HCT116 (cell line): ENCODE measurements at places on chromosomes 13 and 19.
A peak's percentile ranks its signal among the peaks of the same experiment; 100 is the strongest.

GRCh38 chr19:42547929-42548328 is 19.6 kb upstream of the CEACAM1 start:
- DNase-seq: no peak

GRCh38 chr19:33752018-33752800 is 44.5 kb upstream of the KCTD15 start:
- DNase-seq: no peak

GRCh38 chr13:98785405-98785804 is 32.9 kb upstream of the SLC15A1 start:
- DNase-seq: no peak

DNA sequence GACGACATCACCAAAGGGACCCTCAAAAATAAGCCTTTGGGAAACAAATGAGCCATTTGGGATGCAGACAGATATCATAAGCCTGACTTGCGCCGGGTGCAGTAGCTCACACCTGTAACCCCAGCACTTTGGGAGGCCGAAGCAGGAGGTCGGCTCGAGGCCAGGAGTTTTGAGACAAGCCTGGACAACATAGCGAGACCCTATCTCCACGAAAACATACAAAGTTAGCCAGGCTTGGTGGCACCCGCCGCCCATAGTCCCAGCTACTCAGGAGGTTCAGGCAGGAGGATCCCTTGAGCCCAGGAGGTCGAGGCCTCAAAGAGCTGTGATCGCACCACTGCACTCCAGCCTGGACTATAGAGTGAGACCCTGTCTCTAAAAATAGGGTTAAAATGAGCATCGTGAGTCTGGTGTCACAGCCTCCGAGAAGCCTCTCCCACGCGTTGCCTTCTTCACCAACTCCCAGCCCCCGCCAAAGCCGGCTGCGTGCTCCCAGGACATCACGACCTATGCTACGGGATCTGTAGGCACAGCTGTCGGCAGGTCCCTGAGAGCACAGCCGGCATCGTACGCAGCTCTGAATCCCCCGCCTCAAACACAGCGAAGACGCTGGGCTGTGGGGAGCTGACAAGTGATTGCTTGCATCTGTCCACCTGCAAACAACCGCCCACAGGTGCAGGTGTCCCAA is 1.6 kb downstream of the REXO1 start:
- no peak for DNase-seq

GRCh38 chr13:20825477-20825875 is 51.7 kb upstream of the EEF1AKMT1 start:
- no peak for DNase-seq

DNA sequence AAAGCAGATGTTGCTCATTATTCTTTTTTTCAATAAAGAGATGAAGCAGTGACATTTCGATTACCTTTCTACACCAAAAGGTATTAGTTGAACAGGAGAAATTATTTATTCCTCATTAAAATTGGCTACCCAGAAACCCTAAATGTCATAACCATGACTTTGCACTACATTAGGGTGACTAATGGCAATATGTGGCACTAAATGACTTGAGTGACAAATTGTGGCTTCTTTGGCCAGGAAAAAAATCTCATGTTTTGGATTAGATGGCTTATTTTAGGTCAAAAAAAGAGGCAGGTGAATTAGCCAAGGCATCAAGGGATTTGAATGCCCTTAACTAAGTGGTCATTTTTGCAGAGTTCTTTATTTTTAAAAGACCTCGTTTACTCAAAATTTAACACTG is 353.9 kb downstream of the NDFIP2 start:
- no peak for DNase-seq

GRCh38 chr13:20219577-20219976 is 12.5 kb downstream of the GJB6 start:
- DNase-seq: no peak

- peak; percentile 38 for DNase-seq
Measured at GRCh38 chr13:35157143-35157755, 215.2 kb downstream of the NBEA start.

DNA sequence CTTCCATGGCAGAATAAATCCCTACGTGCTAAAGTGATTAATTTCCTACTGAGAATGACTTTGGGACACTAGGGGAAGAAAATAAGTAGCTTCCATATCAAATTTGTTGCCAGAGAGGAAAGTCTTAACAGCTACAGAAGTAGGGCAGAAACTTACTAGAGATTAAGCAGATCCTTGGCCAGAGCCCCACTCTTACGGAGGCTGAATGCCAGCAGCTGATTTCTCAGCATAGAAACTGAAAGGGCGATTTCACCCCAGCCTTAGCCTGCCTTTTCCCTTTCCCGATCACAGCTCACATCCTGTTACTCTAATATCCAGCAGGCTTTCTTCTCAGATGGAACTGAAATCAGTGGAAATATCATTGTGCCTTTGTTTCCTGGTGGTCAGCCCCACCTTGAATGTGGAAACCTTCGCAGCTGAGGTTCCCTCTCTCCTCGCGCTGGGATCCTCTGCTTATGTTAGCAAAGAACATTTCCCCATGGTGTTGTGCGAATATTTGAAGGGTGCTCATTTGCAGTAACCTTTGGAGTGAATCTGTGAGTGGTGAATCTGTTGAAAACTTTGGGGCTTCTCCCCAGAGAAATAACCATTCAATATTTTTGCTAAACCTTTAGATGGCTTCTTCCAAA is 8.4 kb downstream of the FAM124A start:
- DNase-seq: no peak

DNA sequence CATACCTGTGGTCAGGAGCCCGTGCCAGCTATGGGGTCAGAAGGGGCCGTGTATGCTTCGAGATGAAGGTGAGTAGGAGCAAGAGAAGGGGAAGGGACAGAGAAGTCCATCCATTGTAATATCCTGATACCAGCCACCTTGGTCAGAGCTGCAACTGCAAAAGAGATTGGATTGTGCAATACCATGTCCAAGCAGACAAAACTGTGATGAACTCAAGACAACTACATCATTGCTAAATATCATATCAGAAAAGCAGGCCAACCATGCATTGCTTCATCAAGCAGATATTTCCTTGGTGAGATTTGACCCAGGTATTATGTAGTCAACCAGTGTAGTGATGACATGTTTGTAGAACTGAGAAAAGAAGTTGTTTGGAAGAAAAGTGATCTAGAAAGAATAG is 12.1 kb downstream of the HNRNPUL1 start:
- DNase-seq: no peak

DNA sequence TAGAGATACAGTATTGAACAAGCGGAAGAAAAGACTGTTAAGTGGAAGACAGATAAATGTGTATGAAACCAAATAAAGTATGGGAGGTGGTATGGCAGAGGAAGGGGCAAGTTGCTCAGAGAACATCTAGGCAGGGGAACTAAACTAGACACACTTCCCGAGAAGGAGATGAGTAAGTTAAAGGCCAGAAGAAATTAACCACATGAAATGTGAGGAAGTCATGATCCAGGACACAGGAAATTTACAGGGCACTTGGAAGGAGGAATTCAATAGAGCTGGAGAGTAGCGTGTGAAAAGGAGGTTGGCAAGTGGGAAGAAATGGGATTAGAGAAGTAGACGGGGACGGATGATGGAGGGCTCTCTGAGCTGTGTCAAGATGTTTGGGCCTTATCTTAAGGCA is 208.8 kb downstream of the COG6 start:
- no peak for DNase-seq

GRCh38 chr19:43555185-43555770 is 20.0 kb downstream of the XRCC1 start:
- no peak for DNase-seq

DNA sequence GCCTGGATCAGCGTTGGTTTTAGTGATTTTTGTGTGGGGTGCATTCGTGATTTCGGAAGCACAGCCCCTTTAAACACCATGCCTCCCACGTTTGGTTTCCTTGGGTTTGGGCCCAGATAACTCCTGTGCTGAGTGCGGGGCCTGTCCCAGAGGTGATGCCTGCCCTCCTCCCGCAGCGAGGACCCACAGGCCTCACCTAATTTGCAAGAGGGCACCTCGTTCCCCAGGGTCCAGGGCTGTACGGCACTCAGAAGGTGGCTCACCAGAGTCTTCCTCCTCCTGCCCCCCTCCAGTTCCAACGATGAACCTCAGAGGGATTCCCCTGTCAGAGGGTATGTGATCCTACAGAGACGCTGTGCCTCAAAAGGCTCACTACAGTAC is 54.3 kb upstream of the SOX1 start:
- no peak for DNase-seq

DNA sequence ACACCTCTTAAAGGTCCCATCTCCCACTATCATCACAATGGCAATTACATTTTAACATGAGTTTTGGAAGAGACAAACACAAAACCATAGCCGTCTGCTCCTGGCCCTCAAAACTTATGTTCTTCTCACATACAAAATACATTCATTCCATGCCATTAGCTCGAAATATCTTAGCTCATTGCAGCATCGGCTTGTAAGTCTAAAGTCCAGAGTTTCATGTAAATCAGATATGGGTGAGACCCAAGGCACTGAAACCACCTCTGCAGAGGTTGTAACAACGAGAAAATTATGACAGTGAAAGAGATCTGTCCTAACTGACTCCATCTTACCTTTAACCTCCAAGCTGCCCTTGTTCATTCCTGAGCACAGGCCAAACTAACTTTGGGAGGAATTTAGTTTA is 635.0 kb upstream of the SPRY2 start:
- no peak for DNase-seq

- DNase-seq: no peak
Measured at GRCh38 chr19:1668486-1669270, 16.3 kb upstream of the TCF3 start.

DNA sequence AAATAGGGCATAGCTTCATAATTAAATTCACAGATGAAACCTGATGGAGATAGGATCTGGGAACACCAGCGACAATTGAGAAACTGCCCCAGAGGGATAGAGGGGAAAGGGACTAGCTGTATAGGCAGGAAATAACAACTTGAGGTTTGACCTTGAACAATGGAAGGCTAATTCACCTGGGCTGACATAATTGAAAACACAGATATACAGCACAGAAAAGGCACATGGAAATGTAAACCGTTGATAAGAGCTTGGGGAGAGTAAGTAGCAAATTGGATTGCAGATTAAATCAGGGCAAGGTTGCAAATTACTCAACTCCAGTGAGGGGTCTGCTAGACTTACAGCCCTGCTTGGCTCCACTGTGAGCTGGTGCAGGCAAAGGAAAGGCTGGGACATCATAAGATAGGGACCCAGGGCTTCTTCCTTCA is 246.7 kb downstream of the DLEU7 start:
- DNase-seq: no peak

DNA sequence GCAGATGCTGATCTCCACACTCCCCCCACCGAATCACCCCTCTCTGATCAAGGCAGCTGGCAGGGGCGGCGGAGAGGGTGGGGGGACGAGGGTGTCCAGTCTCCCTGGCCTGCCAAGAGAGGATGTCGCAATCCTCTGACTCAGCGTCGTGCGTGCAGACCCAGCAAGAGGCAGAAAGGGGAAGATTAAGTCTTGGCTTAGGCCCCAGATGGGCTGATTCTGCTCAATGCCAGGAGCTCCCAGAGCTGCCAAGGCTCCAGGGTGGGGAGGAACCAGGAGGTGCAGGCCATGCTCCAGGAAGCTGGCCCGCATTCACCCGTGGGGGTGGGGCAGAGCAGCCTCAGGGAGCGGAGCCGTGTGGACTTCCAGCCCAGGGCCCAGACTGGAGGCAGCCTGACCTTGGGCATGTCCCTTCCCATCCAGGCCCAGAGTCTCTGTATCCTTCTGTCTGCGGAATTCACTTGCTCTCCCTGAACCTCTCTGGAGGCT is 6.6 kb upstream of the BCL3 start:
- DNase-seq: peak; percentile 98

GRCh38 chr13:65881561-65882155 is 1348.5 kb downstream of the PCDH9 start:
- DNase-seq: no peak

- DNase-seq: no peak
Measured at GRCh38 chr13:106846571-106847448, 278.9 kb upstream of the ARGLU1 start.

GRCh38 chr19:37309834-37310575 is 60.9 kb upstream of the ZNF527 start:
- no peak for DNase-seq

GRCh38 chr19:14019100-14019499 is 8.8 kb upstream of the RLN3 start:
- DNase-seq: no peak

GRCh38 chr13:37741536-37741935 is 128.0 kb downstream of the TRPC4 start:
- no peak for DNase-seq

GRCh38 chr19:45812297-45812696 is 2.8 kb downstream of the RSPH6A start:
- DNase-seq: no peak

- no peak for DNase-seq
Measured at GRCh38 chr13:78881751-78882150, 222.8 kb upstream of the OBI1 start.

DNA sequence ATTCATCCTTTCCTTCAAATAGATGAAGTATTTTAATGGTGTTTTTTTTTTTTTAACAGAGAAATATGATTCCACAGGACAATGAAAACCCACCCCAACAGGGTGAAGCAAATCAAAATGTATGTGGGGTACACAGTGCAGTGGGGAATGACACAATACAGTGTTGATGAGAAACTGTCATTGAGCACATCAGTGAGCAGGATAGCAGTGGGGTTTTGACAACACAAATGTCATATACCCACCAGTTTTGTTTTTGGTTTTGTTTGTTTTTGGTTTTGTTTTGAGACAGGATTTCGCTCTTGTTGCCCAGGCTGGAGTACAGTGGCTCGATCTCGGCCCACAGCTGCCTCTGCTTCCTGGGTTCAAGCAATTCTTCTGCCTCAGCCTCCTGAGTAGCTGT is 29.2 kb downstream of the ZNF844 start:
- DNase-seq: no peak

DNA sequence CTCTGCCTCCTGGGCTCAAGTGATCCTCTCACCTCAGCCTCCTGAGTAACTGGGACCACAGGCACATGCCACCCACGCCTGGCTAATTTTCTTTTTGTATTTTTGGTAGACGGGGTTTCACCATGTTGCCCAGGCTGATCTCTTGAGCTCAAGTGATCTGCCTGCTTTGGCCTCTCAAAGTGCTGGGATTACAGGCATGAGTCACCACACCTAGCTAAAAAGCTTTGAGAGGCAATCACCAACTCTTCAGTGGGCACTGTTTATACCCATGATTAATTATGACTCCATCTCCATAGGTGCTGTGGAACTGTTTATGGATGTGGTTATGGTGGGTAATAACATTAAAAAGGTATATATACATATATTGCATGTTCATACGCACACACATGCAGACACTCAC is 7.5 kb upstream of the RBM26 start:
- DNase-seq: no peak

GRCh38 chr19:11164879-11165406 is 9.4 kb upstream of the SPC24 start:
- no peak for DNase-seq
